ENCODE measurements at places on chromosomes 13 and 19.

- no peak for DNase-seq
Measured at GRCh38 chr13:110215606-110216005, 91.4 kb downstream of the COL4A1 start.

DNA sequence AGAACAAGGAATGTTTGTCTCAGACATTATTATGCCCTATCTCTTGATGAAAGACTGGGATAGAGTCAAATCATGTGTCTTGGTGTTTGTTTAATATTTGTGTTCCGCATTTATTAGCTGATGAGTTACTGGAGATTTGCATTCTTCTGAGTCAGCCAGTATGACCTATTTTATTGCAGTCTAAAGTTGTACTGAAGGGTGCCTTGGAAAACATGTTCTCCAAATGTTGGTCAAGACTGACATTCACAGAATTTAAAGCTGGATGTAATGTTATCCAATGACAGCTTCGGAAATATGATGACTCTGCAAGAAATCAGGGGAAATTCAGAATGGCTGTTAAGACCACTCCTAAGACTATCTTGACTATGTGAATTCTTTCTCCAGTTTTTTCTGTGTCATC lies 134.0 kb downstream of the KCNRG start:
- no peak for DNase-seq

DNA sequence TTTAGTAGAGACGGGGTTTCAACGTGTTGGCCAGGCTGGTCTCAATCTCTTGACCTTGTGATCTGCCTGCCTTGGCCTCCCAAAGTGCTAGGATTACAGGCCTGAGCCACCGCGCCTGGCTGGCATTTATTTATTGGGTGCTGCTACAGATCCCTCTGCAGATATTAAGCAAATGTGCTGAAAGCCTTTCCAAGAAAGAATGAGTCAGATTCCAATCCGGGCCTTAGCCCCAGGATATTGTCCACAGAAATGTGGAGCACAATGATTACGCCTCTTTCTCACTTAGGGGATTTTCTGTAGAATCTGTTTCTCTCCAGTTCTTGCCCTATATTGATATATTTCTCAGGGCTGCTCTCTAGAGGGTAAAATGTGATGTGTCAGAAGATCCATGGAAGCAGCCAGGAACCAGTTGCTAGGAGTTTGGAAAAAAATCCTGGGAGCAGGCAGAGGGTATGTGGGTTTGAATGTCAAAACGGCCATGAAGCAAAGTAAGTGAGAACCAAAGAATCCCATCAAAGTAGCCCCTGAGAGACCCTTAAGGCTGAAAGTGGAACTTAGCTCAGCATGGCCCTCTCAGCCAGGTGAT lies 24.8 kb upstream of the IGFL4 start:
- DNase-seq, result no peak

DNA sequence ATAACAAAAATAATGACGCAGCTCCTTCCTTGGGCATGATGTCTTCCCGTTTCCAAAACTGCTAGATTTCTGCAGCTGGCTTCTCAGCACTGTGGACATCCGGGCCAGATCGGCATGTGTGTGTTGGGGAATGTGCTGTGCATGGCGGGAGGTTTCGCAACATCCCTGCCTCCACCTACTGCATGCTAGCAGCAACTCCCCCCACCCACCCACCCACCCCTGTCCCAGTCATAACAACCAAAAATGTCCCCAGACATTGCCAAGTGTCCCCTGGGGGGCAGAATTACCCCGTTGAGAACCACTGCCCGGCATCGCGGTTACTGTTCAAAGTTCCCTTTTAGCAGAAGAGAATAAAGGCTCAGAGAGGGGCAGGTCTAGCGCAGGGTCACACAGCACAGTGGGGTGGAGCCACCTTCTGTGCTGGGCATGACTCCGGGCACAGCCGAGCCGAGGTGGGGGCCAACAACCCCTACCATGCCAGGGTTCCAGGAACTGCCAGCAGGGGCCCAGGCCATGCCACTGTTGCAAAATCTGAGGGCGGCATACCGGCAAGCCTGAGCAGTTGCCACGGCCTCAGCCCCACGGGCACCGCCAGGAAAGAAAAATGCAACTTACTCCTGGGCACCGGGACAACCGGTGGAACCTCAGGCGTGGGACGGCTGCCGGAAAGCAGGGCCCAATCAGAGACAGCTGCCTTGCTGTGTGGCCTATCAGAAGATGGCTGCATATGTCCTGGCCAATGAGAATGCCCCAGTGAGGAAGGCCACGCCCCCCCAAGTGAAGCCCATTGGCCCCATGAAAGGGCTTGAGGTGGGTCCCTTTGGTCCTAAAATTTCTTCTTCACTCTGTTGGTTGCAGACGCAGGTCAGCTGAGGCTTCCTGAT lies 22.5 kb upstream of the NFIC start:
- peak; percentile 69 for DNase-seq

- no peak for DNase-seq
Measured at GRCh38 chr13:71758828-71759227, 108.2 kb downstream of the DACH1 start.

- no peak for DNase-seq
Measured at GRCh38 chr13:46682015-46682414, 114.9 kb downstream of the ESD start.

- DNase-seq, result peak; percentile 82
Measured at GRCh38 chr19:10797541-10798256, 38.3 kb downstream of the TMED1 start.

- DNase-seq, result peak; percentile 24
Measured at GRCh38 chr13:60494296-60494695, 97.3 kb downstream of the TDRD3 start.
